ENCODE measurements at places on chromosomes 2 and 18. TPM values are rescaled to one million over a fixed set of nuclear protein-coding genes. Genes with fewer than 3 reads are reported as not detected.
A peak's percentile ranks its signal among the peaks of the same experiment; 100 is the strongest.

The CCDC121 gene
- 7.1 TPM for polyA plus RNA-seq

The NFATC1 gene
- polyA plus RNA-seq, result 14.4 TPM

DNA sequence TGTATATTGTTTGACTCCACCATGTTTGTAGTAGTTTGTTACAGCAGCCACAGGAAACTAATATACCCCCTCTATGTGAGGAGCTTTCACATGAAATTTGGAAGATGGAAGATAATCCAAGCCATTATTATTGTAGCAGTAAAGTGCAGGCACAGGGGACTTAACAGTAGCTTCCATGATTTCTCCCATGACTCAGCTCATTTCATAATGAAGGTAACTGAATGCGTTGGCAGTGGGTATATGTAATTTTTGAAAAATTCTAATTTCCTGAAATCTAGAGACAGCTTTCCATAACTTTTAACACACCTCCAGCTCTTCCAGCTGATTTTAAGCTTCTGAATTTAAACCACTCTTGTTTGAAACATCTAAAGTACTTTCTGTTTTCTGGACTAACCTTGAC is 181.2 kb downstream of the NR4A2 start:
- no peak for DNase-seq

GRCh38 chr2:239077260-239077659 is 229.4 kb downstream of the TWIST2 start:
- no peak for DNase-seq

DNA sequence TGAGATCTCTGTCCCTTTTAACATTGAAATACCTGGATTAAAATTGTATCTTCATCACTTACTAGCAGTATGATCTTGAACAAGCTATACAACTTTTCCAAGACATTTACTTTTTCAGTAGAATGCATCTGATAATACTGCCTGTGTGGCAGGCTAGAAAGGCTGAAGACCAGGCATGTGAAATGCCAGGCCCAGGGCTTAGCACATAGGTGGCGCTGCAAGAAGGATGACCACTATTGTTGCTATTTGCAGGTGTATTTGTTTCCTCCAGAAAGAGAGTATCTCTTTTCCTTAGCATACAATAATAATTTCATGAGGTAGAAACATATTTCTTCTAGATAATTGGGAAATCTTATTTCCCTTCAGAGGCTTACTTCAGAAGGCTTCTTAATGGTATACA is 331.3 kb downstream of the THSD7B start:
- no peak for DNase-seq

- DNase-seq, result peak; percentile 92
Observed at GRCh38 chr2:202135091-202135874, 62.2 kb downstream of the KIAA2012 start.

DNA sequence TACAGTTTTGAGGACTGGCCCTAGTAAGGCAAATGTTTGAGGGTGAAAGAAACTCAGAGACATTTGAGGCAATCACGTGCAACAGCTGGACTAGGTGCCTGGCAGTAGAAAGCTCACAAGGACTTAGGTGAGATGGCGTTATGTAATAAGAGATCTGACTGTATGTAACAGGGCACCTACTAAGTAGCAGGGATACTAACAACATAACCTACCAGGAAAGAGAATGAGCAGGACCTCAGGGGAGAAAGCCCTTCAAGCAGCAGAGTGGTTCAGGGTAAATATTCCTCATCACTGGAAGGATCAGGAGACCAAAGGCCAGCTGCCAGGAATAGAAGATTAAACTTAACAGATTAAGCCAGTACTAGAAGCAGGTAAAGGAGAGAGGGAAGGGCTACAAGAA is 53.4 kb downstream of the ARHGAP15 start:
- no peak for DNase-seq
